ENCODE measurements at places on chromosomes 5 and 9.

DNA sequence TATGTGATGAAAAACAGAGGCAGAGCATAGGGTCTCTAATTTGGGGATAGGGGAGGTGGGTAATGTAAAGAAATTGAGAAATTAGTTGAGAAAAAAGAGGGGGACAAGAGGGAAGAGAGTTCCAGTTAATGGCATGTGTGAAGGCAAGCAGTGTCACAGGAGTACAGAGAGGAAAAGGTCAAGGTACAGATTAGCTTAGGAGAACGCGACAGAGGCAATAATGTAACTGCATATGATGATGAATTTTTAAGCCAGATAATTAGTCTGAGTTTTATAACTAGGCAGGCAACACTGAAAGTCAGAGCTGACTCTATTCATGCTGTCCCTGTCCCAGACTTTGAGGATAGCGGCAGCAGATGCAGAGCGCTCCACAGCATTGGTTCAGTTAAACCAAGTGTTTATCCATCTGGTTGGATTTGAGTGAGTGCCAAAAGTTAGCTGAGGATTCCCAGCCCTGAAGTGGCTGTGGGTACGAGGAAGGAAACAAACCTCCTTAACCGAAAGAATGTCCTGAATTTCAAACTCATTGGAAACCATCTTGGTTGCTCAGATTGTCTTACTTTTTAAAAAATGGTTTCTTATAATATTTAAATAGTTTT is 315.2 kb downstream of the ARHGAP26 start:
- DNase-seq, result no peak

GRCh38 chr9:23011669-23012068 is 565.0 kb downstream of the DMRTA1 start:
- DNase-seq, result no peak

GRCh38 chr9:133090752-133091385 is 29.1 kb downstream of the CEL start:
- DNase-seq, result no peak

- DNase-seq, result no peak
Measured at GRCh38 chr9:129822898-129823541, 916 bp downstream of the TOR1A start.
